Smooth muscle cell of the brain vasculature (primary cell): ENCODE measurements at places on chromosomes 4 and X.
A peak's percentile ranks its signal among the peaks of the same experiment; 100 is the strongest.

- DNase-seq: peak; percentile 10
Observed at GRCh38 chrX:47093248-47093647, 15.0 kb downstream of the RGN start.

DNA sequence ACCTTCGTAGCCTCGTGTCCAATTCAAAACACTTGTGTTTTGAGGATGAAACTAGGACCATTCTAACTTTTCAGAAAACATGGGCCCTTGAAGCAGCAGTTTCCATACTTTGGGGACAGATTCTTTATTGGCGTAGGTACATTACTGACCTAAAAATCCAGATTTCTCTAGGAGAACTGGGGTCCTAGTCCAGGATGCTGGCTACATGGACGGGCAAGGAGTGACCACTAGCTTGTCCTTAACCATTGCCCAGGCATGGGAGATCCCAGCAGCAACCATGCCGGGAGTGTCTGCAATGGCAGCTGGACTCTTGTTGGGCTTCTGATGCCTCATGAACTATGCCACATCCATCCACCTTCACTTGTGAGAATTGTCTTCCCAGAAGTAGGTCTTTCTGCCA is 62.2 kb upstream of the WDR1 start:
- DNase-seq: no peak

DNA sequence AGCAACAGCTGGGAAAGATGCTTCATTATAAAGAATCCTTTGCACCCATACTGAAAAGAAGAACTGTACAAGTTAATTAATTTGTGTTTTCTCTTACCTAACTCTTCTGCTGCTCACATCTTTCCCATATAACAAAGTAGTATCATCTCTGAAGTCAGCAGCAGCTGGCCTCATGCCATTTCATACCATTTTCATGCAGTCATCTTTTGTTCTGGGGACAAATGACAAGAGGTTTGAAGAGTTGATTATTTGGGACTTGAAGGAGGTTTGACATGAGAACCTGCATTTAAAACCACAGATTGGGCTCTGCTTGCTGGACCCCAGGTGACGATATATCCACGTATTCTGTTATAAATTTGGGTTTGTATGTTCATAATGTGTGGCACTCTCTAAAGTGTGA is 430.3 kb downstream of the SPRY1 start:
- DNase-seq: no peak

- DNase-seq: no peak
Observed at GRCh38 chr4:3880615-3881120, 114.5 kb downstream of the ADRA2C start.

DNA sequence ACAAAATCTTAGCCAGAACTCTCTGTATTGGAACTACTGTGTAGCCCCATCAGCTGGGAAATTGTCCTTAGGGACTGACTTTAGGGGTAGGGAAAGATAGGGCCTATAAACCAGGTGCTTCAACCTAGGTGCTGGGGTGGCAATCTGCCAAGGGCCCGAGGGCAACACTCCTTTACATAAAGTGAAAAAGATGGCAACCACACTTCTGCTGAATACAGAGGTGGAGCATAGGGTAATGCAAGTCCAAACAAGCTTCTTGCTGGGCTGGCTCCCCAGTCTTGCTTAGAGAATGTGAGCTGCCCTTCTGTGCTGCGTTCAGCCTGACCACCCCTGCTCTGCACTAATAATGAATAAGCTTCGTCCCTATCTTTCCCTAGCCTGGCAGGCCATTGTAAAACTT is 9.8 kb downstream of the ZBTB33 start:
- DNase-seq: no peak
